RWPE2 (cell line): ENCODE measurements at places on chromosomes 5 and 9.

GRCh38 chr9:98002808-98003207, 19.7 kb downstream of the ANP32B start:
- no peak for DNase-seq

- DNase-seq = no peak
Measured at GRCh38 chr9:99057665-99058625, 47.0 kb upstream of the TGFBR1 start.

- DNase-seq = no peak
Measured at GRCh38 chr5:52743970-52744369, 43.7 kb upstream of the ITGA1 start.

DNA sequence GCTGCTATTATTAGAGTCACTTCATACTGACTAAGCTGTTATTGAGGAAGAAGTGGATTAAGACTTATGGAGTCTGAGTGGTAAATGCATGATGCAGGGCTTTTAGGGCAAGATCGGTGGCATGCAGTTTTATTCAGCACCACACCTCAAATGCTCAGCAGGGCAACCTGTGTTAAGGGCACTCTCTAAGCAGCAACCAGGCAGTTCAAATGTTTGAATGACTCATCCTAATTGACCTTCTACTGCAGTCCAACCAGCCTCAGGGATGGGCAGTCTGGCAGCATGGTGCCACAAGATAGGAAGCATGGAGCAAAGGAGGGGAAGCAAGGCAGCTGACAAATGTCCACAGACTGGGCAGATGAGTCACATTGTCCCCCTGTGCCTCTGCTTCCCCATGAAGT, 80.2 kb upstream of the MIER3 start:
- no peak for DNase-seq

GRCh38 chr9:131407717-131408195, 13.9 kb downstream of the PRRC2B start:
- no peak for DNase-seq

DNA sequence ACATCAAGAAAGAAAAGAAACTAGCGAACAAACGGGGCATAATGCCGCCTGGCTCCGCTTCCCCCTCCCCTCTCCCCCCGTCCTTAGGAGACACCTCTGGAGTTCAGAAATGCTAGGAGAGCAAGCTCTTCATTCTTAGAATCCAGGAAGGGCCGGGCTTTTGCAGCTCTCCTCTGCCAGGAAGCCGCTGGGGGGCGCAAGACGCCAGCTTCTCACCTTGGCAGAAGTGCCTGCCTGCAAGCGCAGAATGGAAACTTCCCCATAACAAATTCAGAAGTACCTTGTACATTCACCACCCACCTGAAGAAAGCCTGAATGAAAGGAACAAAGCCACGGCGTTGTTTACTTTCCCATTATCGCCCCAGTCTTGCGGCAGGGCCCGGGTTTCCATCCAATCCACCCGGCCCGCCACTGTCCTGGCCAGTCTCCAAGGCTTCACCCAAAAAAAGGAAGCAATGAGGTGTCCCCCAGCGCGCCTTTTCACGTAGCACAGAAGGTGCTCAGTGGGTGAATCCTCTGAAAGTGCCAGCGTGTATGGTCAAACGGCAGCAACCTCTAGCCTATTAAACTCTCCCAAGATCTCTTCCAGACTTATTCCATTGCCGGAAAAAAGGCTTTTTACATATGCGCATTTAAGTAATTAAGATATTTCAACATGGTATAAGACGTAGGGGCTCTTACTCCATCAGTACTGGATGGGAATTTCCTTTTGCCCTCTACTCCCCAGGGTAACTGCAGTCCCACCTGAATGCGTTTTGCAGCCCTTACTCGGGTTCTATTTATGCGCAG, 1.6 kb upstream of the GADD45G start:
- DNase-seq = peak; percentile 75

DNA sequence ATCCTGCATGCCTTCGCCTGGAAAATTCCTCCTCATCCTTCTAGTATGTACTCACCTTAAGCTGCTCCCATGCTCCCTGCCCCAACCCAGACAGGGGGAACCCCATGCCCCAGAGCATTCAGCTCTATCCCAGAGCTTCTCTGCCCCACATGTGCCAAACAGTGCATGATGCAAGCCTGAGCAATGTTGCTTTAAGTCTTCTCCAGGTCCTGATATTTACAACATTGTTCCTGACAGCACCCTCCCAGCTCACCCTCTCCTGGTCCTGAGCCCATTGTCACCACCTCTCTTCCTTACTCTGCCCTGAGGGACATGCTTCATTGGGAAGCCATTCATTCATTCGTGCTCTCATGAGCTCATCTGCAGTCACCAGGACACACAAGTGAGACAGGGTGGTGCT, 23.4 kb upstream of the BARX1 start:
- DNase-seq = no peak

- no peak for DNase-seq
Measured at GRCh38 chr9:111566234-111566633, 33.2 kb downstream of the PTGR1 start.

DNA sequence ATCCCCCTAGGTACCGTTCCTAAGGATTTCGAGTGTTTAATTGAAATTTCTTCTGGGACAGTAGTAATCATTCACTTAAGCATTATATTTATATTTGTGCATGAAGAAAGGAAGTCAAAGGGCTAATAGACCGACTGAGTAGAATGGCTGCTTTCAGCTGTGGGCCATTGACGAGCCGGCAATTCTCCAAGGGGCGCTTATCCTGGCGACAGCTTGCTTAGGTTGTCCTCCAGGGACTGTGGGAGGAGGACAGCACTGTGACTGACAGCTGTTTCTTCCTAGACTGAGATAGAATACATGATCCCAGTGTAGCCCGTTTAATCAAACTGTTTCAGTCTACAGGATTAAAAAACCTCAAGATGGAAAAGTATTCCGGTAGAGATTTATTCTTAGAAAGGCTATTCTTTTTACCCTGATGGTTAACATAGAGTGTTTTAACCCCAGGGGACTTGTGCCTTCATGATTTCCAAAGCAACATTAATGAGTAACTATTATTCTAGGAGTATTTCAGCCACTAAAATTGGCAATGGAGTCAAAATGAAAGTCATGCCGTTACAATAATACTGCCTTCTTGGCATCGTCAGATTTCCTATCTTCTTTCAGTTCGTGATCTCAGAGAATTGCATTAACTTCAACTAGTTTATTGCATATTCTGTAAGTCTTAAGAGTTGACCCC, 943.1 kb upstream of the WWC1 start:
- DNase-seq = no peak

DNA sequence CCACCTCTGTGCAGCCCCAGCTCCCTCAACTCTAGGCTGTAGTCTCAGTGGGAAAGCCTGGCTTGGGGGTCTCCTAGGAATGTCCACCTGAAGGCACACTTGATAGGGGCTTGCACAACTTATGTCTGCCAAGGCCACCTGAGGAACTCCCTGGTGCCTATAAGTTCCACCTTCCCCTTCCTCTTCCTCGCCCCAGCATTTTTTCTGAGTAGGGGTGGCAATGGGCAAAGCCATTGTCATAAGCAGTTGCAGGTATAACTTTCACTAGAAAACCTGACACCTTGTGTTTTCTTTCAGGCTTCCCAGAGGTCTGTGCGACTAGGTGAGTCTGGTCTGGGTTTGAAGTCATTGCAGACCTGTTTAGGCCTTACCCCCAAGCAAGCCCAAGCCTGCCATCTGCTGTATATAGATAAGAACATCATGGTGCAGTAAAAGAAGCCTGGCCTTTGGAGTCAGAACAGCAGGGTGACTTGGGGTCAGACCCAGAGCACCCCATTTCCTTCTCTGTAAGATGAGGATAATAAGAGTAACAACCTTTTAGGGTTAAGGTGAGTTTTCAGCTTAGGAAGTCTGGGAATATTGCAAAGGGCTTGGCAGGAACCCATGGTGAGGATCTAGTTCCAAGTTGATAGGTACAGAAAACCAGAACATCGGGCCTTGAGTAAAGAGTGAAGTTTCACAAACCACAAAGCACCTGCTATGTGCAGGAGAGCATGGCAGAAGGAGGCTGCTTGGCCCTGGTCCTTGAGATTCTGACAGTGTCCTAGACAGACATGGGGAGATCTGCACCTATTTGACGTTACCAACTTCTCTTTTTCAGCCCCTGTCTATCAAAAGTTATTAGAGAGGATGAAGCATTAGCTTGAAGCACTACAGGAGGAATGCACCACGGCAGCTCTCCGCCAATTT, 33.8 kb downstream of the TGFBI start:
- DNase-seq = no peak

GRCh38 chr9:81225596-81225995, 463.8 kb downstream of the TLE1 start:
- DNase-seq = no peak

DNA sequence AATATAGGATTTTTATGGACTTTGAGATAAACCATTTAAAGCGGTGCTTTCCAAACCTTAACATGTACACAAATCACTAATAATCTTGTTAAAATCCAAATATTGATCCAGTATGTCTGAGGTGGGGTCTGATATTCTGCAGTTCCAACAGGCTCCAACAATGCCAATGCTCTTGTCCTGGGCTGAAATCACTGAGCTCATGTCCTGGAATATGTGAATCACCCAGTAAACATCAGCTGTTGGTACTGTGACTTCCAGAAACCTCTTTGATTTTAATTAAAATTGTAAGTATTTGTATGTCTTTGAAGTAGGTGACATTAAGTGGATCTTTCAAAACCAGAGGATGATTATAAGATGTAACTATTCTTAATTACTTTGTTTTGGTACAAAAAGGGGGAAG, 52.8 kb upstream of the CAST start:
- DNase-seq = no peak

GRCh38 chr5:136128481-136128880, 4.2 kb upstream of the SMAD5 start:
- DNase-seq = no peak

GRCh38 chr5:156126716-156127115, 200.2 kb upstream of the SGCD start:
- no peak for DNase-seq
